ENCODE measurements at places on chromosomes 4 and X. TPM values are rescaled to one million over a fixed set of nuclear protein-coding genes. Genes with fewer than 3 reads are reported as not detected.

The CASK gene
- 45.6 TPM for total RNA-seq

The POF1B gene
- 0.83 TPM for total RNA-seq

The ACOX3 gene
- 24.2 TPM for total RNA-seq

The FAM13A gene
- total RNA-seq: 43.0 TPM

The PRKG2 gene
- not detected for total RNA-seq

The RAB9B gene
- total RNA-seq: 16.8 TPM

The MAGEA12 gene
- total RNA-seq: not detected

The PPBP gene
- total RNA-seq: 0.53 TPM

The CC2D2A gene
- total RNA-seq: 12.6 TPM

The TMEM150C gene
- total RNA-seq: 31.4 TPM

The PAK3 gene
- 1.5 TPM for total RNA-seq

The DAPP1 gene
- 0.63 TPM for total RNA-seq

The MAMLD1 gene
- 27.4 TPM for total RNA-seq

The ASB9 gene
- 0.50 TPM for total RNA-seq

The SORBS2 gene
- total RNA-seq: 17.4 TPM

The TSPYL2 gene
- total RNA-seq: 104 TPM

The NAT8L gene
- total RNA-seq: 0.96 TPM

The POU3F4 gene
- total RNA-seq: not detected

The TRIM60 gene
- not detected for total RNA-seq

The FDCSP gene
- not detected for total RNA-seq

The BEX2 gene
- 55.8 TPM for total RNA-seq

The SAGE1 gene
- not detected for total RNA-seq

The HPRT1 gene
- 13.4 TPM for total RNA-seq

The SLC10A4 gene
- total RNA-seq: not detected

The FGFR3 gene
- total RNA-seq: 0.32 TPM

The JAKMIP1 gene
- 0.45 TPM for total RNA-seq

The BTK gene
- total RNA-seq: 0.92 TPM

The LRCH2 gene
- 8.8 TPM for total RNA-seq

The CLNK gene
- total RNA-seq: not detected

The MSX1 gene
- total RNA-seq: 4.5 TPM

The SHROOM3 gene
- total RNA-seq: 1.1 TPM

The XK gene
- 2.5 TPM for total RNA-seq

The CENPVL1 gene
- total RNA-seq: not detected

The FGA gene
- 6.3 TPM for total RNA-seq

The ZMAT1 gene
- total RNA-seq: 9.4 TPM

The ARSD gene
- total RNA-seq: 39.3 TPM

The SYTL5 gene
- 0.18 TPM for total RNA-seq

Data from ovary (tissue), 10 donors.